ENCODE measurements at places on chromosomes 16 and 17.
A peak's percentile ranks its signal among the peaks of the same experiment; 100 is the strongest.

DNA sequence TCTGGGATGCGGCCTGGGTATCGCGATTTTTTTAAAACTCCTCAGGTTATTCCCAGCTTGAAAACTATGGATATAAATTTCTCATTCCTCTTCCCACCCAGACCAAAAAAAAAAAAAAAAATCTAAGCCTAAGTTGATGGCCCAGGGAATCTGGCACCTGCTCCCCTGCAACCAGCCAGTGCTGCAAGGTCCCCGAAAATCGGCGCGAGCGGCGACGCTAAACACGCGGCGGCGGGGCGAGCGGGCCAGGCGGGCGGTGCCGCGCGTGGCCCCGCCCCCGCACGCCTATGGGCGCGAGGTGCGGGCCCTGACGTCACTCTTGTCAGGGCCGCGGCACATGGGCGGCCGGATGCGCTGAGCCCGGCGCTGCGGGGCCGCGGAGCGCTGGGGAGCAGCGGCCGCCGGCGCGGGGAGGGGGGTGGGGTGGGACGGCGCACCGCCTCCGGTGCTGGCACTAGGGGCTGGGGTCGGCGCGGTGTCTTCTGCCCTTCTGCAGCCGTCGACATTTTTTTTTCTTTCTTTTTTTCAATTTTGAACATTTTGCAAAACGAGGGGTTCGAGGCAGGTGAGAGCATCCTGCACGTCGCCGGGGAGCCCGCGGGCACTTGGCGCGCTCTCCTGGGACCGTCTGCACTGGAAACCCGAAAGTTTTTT lies at the start of gene HLF:
TSS of gene HLF (plus strand) at position 316 of the 654 bp plus-strand sequence. CDS start 525 bp downstream, outside the sequence.
- peak; percentile 84 for DNase-seq

DNA sequence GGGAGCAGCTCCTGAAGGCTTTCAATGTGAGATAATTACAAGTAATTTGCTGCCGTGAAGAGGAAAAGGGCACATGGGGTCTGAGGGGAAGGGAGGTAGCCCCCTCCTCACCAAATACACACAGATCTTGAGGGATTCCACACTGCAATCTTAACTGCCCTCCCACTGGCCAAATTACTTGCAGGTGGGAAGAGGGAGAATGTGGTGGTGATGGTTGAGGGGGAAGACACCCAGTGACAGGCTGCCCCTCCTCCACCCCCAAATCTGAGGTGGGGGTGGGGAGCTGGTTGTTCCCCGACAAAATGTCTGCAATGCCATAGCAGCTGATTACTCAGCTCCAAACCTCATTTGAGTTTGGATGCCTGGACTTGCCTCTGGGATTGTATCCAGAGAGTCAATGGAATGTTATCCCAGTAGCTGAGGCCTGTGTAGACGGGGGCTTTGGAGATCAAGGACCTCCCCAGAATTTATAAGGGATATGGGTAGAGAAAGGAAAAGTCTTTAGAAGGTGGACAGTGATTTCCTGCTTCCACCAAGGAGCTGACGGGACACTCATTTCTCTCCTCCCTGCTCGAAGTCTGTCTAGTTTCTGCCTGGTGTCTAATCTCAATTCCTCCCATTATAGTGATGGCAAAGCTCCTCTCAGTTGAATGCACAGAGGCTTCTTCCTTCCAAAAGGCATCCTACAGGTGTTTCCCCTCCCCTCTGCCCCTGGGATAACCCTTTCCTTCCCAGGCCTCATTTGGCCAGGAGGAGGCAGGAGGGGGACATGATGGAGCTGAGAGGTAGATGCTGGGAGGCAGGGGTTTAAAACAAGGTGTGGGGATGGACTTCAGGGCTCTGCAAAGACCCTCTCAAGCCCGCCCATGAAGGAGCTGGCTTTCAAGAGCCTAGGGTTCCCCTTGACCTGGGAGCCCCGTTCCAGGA lies 8.7 kb downstream of the DLX4 start:
- no peak for DNase-seq

- DNase-seq = no peak
Measured at GRCh38 chr17:55742272-55743102, 8.4 kb upstream of the PCTP start.

- peak; percentile 74 for DNase-seq
Measured at GRCh38 chr17:43576563-43577229, 30.6 kb upstream of the ETV4 start.

DNA sequence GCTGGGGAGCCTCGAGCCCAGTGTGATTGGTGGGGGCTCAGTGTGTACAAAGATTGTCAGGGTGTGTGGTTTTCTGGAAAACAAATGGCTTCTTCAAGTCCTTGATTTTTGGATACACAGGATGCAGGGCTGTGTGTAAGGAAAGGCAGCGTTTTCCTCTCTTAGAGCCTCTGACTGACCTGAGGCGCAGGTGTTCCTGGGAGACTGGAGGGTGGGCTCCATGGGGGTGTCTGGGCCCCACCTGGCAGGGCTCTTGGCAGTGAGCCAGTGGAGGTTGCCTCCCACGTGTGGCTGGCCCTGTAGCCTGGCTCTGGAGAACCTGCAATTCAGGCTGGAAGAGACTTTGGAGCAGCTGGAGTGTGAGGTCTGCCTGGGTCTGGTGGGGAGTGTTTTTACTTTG lies 5.0 kb downstream of the FOXK2 start:
- DNase-seq = no peak

DNA sequence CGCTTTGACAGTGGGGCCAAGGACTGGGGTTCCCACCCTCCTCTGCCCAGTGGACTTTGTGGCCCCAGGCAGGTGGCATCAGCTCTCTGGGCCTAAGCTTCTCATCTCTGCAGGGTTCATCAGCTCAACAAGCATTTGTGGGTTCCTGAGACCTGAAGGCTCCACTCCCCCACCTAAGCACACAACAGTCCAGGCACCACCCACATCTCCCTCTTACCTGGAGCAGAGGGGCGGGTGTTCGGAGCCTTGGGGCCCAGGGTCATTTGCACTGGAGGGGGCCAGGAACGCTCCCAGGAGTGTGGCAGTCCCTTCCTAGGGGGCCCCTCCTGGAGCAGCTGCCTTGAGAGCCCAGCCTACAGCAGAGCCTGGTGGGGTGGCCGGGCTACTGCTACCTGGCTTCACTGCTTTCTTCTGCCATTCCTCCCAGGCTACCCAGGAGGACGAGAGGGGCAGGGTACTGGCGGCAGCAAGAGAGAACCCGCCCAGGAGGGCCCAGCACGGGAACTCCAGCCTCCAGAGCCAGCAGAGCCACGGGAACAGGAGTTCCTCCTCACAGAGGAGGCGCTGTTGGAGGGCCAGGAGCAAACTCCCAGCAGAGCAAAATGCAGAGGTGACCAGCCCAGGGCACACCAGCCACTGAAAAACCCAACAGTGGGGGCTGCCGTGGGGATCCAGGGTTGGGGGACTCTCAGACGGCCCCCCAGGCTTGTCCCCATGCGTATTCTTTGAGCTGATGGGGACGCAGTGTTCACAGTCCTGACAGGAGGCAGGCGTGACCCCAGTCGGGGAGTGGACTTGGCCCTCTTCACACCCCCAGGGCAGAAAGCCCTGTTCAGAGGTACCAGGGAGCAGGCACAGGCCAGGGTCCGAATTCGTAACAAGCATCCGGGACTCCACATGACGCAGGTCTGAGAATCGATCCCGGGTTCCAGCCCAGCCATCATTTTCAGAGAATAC lies 35.1 kb upstream of the SLC38A10 start:
- DNase-seq = no peak

GRCh38 chr17:50452630-50453300 lies 15.9 kb downstream of the CHAD start:
- no peak for DNase-seq

Data from CD4-positive, alpha-beta T cell treated with Interferon alpha-2 for 1 hour (primary cell).